ENCODE measurements at places on chromosomes 11 and 22. TPM values are rescaled to one million over a fixed set of nuclear protein-coding genes. Genes with fewer than 3 reads are reported as not detected.

DNA sequence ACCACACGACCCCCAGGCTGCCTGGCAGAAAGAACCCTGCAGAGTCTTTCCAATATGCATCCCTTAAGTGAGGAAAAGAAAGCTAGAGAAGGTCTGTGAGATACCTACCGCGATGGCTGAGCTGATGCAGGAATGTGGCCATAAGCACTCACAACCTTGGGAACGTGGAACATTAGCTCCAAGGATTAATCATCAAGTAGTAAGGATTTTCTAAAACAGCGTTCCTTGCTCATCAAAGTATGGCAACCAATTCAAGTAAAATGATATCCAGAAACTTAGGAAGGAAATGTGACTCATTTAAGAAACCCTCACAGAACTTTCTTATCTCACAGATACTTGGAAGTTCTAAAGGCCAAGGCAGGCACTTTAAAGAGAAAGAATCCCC, 12.8 kb downstream of the PACSIN2 start:
- DNase-seq = no peak

- peak; percentile 92 for DNase-seq
These were observed 8.9 kb upstream of the FXYD2 start for GRCh38 chr11:117833401-117833891.

DNA sequence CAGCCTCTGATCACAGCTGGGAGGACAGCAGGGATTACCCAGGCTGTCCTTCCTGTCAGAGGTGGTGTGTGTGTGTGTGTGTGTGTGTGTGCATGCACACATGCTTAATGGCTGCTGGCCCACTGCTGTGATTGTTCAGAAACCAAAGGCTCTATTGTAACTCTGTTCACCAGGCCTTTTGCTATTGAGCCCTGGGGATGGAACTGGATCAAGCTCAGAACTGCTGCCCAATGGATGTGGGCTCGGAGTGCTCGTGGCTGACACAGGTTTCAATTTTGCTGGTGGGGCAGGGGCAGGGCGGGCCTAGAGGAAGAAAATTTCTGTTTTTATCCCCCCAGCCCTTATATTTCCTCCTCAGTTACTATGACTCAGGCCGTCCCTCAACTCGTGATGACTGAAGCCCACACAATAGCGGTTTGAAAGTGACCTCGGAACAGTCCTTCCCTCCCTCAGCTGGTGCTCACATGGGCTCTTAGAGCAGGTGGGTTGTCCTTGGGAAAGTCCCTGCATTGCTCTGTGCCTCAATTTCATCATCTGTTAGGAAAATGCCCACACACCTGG, 359.3 kb downstream of the TENM4 start:
- DNase-seq = no peak

GRCh38 chr11:2355000-2355644, 22.0 kb upstream of the CD81 start:
- DNase-seq = no peak

Gene CD44
- 348 TPM for total RNA-seq

Gene OPCML
- total RNA-seq = 0.10 TPM

Measured in ureter (tissue), 1 donor.